ENCODE measurements at places on chromosomes 11 and 22.

DNA sequence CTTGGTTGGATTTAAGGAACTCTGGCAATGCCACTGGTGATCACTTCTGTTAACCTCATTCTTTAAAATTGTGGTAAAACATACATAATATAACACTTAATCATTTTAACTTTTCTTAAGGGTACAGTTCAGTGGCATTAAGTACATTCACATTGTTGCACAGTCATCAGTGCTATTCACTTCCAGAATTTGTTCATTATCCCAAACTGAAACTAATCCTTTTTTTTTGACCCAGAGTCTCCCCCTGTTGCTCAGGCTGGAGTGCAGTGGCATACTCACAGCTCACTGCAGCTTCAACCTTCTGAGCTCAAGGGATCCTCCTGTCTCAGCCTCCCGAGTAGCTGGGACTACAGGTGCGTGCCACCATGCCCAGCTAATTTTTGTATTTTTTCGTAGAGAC, 10.6 kb downstream of the ELF5 start:
- no peak for DNase-seq

DNA sequence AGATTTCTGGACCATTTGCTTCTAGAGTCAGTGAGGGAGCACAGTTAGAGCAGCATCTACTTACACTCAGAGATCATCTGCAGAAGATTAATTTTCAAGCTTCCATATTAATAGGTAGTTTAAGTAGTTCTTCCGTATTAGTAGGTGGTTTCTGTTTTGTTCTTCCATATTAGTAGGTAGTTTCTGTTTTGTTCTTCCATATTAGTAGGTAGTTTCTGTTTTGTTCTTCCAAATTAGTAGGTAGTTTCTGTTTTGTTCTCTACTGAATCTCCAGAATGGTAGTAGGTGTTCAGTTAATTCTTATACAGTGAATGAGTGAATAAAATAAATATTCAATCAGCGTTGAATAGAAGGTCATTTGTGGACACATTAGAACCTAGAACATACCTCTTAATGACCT, 175.7 kb downstream of the TMEM135 start:
- no peak for DNase-seq

- DNase-seq: no peak
These were observed 69.1 kb upstream of the AKIP1 start for GRCh38 chr11:8841899-8842298.

- DNase-seq: no peak
These were observed 24.9 kb downstream of the CDKN1C start for GRCh38 chr11:2860636-2861035.

All from activated CD8-positive, alpha-beta memory T cell treated with anti-CD3 and anti-CD28 coated beads for 4 hours (primary cell).